ENCODE measurements at places on chromosomes 2 and 18.

- no peak for DNase-seq
These were observed 9.5 kb upstream of the BCL2L11 start for GRCh38 chr2:111111101-111111755.

DNA sequence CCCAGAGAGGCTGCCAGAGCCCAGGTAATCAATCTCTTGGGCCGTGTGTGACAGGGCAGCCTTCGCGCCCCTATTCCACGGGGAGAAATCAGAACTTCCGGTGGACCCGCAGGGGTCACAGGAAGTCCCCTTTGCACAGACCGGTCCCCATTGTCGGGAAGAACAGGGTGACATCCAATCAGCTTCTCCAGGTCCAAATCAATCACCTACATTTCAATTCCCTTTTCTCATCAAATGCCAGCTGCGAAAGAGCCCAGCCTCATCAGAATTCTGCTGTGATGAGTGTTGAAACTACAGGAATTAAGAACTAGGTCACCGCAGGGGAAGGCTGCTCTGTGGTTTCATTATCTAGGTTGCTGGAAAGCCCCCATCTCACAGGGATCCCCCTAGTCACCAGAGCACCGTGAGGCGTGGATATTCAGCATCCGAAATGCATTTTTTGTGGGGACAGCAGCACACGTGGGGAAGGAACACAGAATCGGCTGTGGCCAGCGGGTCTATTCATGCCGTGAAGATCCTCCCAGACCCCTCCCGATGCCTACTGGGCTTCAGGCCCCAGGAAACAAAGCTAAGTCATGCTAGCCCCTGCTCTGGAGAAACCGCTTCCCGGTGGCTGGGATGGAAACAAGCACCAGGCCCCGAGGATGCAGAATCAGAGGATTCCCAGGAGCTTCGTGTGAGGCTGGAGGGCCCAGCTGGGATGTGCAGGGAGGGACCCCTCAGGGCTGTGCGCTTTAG lies 193.7 kb upstream of the ID2 start:
- peak; percentile 35 for DNase-seq

DNA sequence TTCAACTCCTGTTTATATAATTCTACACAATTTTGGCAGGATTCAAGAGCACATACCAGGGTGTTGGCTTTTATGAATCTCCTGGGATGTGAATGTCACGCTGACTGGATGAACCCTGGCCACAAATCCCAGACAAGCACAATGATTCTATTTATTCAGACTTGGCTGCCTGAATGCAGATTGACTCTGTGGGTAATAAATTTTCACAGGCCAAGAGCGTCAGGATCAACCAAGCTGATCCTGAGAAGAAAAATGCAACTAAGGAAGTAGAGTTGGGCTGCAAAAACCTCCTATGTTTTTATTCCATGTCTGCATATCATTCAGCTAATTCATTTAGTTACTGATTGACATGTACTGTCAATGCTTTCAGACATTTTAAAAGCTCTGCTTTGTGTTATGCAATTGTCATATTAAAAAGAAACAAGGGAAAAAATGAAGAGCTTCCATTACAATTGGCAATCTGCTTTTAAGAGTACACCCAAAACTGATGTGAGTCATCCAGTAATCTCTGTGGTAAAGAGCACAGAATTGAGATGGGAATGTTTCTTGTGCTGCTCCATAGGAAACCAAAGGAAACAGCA lies 173.0 kb upstream of the REV1 start:
- DNase-seq, result no peak

- no peak for DNase-seq
These were observed 118.0 kb downstream of the COL6A3 start for GRCh38 chr2:237295889-237296480.

GRCh38 chr2:169464882-169465281 lies 14.4 kb upstream of the BBS5 start:
- DNase-seq, result no peak

DNA sequence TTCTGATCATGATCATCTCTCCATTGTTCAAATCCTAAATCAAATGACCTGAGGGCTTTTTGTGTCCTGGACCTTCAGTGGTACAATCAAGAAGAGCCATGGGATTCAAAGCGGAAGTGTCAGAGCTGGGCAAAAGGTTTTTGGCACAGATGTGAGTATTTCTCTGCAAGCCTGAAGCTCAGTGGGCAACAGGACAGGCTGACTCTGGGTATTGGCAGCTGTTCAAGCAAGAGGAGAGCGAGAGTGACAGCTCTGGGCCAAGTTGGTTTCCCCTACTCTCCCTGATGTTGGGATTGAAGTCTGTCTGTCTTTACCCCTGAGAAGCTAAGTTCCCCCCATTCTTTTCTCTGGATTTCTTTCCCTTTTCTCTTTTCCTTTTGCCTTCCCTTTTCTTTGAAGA lies 33.3 kb downstream of the DSEL start:
- no peak for DNase-seq
